ENCODE measurements at places on chromosomes 3 and 15.

- no peak for DNase-seq
Observed at GRCh38 chr3:77933926-77934325, 894.0 kb downstream of the ROBO2 start.

DNA sequence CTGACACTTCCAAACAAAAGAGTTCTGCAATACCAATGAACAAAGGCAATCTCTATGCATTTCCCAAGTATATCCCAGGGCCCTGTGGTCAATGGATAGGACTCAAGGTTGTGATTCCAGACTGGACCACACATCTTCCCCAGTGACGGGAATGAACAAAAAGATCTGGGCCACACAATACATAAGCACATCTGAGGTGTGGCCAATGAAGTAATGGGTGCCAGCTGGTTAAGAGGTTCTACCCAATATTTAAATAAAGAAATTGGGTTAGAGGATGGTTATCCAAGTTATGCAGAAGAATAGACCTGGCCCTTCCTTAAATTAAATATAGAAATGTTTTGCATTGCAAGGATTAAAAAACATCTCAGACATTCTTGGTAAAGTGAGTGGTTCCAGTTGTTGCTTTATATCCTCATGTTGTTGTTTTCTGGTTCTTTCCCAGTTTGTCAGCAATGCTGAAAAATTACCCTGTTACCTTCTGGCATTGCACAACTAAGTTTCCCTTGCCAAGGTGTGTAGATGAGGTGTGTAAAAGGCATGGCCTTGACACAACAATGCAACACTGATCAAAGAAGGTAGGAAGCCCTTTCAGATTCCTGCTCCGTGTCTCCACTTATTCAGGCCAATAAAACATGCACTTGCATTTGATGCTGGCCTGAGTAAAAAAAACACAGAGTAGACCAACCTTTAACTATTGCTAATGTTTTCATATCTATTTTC is 86.5 kb downstream of the PRICKLE2 start:
- DNase-seq, result no peak

GRCh38 chr15:25171856-25172687 is 217.3 kb downstream of the SNRPN start:
- DNase-seq, result no peak

GRCh38 chr15:90295270-90295648 is 29.8 kb downstream of the NGRN start:
- DNase-seq, result no peak

DNA sequence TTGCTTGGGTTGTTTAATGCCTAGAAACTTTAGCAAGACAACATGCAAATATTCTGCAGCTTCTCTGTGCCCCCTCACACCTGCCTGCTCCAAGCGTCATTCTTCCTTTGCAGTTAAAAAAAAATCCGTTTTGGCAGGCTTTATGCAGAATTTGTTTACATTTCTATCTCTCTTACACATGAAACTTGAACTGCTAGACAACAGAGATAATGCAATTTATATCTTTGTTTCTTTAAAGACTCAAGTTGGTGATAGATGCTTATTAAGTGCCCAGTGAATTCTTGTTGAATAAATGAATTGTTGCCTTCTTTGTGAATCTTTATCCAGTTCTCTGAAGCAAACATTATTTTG is 53.2 kb downstream of the CHST2 start:
- DNase-seq, result no peak

DNA sequence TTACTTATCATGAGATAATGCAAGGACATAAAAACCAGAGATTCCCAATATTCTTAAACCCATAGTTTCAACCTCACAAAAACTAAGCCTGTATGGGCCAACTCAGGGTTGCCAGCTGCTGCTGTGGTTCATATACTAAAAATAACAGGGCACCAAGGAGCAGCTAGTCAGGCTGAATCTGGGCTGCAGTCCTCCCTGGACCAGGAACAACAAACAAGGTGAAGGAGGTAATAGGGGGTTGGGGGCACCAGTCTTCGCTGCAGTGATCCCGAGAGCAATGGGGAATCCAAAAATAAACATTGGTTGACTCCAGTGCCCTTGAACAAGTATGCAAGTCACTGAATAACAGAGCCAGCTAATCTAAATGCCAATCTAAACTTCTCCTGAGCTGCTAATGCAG is 108.9 kb downstream of the MECOM start:
- no peak for DNase-seq

GRCh38 chr3:110971010-110971601 is 100.5 kb upstream of the NECTIN3 start:
- no peak for DNase-seq

DNA sequence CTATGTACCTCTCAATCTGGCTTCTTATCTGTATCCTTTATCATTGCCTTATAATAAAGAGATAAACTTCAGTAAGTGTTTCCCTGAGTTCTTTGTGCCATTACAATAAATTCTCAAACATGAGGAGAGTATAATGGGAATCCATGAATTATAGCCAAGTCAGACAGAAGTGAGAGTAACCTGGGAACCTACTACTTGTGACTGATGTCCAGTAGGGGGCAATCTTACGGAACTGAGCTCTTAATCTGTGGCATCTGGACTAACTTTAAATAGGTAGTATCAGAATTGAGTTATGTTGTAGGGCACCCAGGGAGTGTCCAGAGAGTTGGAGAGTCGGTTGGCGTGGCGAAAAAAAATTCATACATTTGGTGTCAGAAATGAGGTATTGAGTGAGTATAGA is 542.6 kb downstream of the ZBBX start:
- DNase-seq, result no peak

GRCh38 chr3:101177577-101177976 is 142.8 kb downstream of the IMPG2 start:
- DNase-seq, result no peak

- DNase-seq, result no peak
Observed at GRCh38 chr15:68223171-68223570, 6.4 kb downstream of the CLN6 start.

DNA sequence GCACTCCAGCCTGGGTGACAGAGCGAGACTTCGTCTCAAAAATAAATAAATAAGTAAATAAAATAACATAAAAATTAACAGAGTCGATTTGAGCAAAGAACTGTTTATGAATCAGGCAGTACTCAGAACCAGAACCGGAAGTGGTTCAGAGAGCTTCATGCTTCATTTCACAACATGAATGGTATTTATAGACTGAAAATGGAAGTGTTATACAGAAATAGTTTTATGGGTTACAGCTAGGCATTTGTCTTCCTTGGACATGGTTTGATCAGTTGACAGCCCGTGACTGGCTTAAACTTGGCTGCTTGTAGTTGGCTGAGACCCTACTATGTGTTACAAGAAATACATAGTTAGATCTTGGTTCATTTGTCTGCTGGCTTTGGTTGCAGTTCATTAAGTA is 216.0 kb upstream of the MCTP2 start:
- DNase-seq, result no peak

DNA sequence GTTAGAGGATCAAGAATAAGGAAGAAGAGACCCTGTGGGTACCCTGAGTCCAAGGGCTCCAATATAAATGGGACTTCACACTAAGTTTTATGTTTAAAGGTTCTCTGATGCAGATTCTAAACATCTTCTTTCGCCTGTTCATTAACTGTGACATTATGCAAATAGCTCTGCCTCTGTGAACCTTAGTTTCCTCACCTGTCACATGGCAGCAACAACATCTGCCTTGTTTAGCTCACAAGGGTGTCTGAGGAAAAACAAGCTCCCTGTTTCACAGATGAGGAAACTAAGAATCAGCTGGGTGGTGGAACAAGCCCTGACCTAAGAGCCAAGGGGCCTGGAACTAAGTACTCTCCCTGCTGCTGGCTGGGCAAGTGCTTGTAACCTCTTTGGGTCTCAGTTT is 40.8 kb downstream of the GOLGA6L1 start:
- no peak for DNase-seq

DNA sequence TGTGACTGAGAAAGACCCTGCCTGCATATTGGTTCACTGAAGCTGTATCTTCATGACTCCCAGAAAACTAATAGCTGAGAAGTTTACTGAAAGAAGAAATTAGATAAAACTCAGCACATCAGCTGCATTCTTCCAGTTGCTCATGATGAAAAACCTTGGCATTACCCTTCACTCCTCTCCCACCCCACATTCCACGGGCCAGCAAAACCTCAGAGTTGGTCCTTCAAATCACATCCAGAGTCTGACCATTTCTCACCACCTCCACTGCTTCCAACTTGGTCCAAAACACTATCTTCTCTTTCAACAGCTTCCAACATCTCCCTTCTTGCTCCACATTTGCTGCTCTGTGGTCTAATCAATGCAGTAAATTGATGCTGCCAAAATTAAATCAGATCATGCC is 97.1 kb downstream of the CD47 start:
- no peak for DNase-seq

GRCh38 chr15:64209680-64210334 is 47.0 kb upstream of the PPIB start:
- peak; percentile 10 for DNase-seq

GRCh38 chr3:119911748-119912147 is 129.8 kb downstream of the NR1I2 start:
- no peak for DNase-seq

DNA sequence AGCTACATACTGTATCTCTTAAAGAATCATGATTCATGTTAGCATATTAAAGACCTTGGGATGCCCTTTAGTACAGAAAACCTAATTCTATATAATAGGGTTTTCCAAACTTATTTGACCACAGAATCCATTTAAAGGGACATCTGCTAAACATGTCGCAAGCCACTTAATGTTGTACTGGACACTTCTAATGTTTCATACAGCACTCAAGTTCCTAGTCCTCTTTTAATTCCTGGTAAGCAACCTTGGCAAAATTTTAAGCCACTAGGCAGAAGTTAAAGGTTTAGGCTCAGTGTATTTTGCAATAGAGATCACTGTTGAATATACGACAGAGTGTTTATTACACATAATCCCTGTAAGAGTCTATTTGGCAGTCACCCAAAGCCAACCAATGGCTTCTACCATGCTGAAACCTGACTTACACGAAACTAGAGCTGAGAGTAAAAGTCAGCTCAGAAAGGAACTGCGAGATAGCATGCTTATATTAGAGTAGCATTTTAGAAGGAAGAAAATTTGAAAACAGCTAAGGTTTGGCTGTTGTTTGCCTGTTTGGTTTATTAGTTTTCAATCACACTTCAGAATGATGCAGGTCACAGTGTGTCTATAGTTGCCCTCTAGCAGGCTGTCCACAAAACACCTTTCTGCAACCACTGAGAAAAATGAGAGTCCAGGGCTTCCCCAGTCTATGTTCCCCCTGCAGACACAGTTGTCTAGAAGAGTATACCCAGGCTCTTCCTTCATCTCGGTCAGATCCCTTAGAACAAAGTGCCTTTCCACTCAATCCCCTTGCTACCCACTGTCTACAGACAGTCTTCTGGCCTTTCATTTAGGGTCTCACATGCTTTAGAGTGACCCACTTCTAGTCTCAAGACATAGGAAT is 104.4 kb downstream of the FMN1 start:
- DNase-seq, result no peak

- no peak for DNase-seq
Observed at GRCh38 chr15:56757875-56758274, 24.6 kb upstream of the ZNF280D start.

DNA sequence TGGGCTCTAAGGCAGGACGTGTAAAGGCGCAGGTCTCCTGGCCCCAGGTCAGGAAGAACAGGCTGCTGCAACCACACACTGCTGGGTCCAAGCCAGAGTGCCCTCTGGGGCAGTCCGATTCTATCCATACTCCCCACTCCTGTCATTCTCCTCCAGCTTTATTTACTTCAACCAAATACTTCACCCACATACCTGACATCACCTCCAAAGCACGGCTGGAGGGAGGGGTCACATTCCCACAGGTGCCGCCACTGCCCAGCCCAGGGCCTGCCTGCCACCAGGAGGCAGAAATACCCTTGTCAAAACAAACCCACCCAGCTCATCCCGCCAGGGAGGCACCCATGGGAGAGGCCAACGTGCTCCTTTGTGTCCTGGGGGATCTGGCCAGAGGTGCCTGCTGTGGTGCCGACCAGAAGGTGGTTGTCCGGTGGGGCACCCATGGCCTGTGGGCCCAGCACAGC is 100.4 kb downstream of the DAPK2 start:
- no peak for DNase-seq

DNA sequence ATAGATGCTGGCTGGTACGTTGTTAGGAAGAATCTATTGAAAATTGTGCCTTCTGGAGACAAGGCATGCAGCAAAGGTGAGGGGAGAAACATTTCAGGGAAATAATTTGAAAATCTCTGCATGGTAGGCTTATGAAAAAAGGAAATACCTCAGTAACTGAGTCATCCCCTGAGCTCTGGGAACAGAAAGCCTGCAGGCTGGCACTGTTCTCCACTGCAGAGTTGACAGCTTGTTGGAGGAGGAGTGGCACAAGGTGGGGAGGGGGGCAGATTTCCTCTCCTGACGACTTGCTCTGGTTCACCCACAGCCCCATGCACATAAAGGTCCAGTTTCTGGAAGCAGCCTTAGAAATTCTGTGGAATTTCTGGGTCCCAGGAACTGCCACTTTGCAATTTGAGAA is 179.4 kb downstream of the ABHD5 start:
- DNase-seq, result no peak

DNA sequence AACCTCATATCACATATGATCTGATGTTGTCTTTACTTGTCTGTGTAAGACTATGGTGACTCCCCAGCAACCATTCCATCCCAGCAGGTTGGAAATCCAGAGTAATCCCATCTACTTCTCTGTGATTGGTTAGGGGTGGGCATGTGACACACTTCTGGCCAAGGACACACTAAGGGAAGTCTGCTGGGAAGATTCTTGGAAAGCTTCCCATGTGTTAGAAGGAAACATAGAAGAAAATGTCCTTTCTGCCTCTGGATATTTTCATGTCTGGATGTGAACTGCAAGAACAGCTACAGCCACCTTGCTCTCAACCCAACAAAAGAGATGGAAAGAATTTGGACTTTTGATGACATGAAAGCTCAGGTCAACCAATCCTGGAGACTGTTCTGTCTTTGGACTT is 2.6 kb upstream of the UBE2Q2 start:
- no peak for DNase-seq

- no peak for DNase-seq
Observed at GRCh38 chr15:51756482-51756881, 5.1 kb downstream of the TMOD2 start.

DNA sequence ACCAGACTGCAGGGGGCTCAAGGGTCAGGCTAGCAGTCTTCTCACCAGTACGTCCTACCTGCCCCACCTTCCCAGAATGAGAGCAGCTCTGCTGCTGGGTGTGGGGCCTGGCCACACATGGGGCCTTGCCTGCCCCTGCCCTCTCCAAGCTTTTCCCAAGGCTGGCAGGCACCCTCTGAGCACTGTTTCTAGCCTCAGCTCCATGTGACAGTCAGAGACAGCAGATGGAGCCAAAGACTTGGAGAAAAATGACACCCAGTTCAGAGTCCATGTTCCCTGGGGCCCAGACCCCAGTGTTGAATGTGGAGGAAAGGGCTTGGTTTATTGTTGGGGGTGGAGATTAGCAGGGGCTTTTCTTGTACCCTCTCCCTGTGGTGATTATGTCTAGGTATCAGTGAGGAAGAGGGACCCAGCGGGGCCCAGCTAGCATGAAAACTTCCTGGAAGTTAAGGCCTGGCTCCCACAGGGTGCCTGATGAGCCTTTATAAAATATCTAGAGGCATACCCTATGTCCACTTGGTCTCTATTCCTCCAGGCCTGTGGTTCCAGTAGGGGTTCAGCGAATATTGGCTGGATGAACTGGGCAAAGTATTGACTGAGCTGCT is 153.8 kb downstream of the EEFSEC start:
- no peak for DNase-seq

- no peak for DNase-seq
Observed at GRCh38 chr3:128432301-128432970, 34.3 kb downstream of the DNAJB8 start.

- no peak for DNase-seq
Observed at GRCh38 chr3:47261301-47261700, 21.3 kb downstream of the KIF9 start.

- DNase-seq, result no peak
Observed at GRCh38 chr3:186270701-186271100, 91.3 kb downstream of the DGKG start.
